Activated CD8-positive, alpha-beta memory T cell treated with anti-CD3 and anti-CD28 coated beads, Interleukin-2, amount 50 U/mL, for 48 hours (primary cell): ENCODE measurements at places on chromosomes 16 and 17.

DNA sequence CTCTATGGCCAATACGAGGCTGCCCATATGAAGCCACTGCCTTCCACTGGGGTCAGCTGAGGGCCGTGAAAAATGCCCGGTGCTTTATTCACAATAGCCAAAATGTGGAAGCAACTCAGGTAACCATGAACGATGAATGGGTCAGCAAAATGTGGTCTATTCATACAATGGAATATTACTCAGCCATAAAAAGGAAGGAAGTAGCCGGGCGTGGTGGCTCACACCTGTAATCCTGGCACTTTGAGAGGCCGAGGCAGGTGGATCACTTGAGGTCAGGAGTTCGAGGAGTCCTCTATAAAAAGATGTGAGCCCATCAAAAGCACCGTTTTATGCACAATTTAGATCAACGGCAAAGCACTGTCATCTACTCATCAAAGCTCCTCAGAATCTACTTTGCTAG is 5.2 kb upstream of the TRAP1 start:
- no peak for DNase-seq

GRCh38 chr16:82146556-82146955 is 23.5 kb downstream of the MPHOSPH6 start:
- no peak for DNase-seq

DNA sequence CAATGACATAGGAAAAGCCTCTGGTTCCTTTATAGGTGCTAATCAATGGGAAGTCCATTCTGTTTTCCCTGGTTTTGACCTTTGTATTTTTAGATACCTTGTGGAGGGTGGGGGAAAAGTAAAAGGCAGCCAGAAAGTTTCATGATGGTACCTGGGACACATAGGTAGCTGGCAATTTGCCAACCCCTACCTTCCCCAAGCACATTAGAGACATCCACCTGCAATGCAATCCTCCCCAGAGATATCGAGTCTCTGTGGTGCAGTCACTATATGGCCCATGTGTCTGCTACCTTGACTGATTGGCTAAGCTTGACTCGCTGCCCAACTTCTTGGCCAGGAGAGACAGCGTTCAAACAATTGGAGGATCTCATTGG is 86.4 kb downstream of the IRX3 start:
- DNase-seq, result no peak

GRCh38 chr16:52050418-52050817 is 496.5 kb downstream of the TOX3 start:
- no peak for DNase-seq

- DNase-seq, result no peak
Observed at GRCh38 chr16:2186505-2186904, 9.9 kb downstream of the CASKIN1 start.

DNA sequence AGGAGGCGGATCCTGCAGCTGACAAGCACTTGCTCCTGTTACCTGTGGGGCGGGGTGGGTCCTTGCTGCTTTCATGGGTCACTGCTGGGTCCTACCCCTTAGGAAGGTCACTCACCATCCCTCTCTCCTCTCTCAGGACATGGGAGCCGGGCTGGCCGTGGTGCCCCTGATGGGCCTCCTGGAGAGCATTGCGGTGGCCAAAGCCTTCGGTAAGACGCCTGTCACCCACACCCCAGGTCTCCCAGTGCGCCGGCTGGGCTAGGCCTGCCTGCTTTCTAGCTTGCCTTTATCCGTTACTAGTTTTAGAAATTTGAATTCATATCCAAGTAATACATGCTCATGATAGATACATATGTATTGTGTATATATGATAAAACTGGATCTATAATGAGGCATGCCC is 17.2 kb downstream of the SLC26A11 start:
- DNase-seq, result no peak

- no peak for DNase-seq
Observed at GRCh38 chr17:42590886-42591285, 13.4 kb upstream of the PSMC3IP start.

DNA sequence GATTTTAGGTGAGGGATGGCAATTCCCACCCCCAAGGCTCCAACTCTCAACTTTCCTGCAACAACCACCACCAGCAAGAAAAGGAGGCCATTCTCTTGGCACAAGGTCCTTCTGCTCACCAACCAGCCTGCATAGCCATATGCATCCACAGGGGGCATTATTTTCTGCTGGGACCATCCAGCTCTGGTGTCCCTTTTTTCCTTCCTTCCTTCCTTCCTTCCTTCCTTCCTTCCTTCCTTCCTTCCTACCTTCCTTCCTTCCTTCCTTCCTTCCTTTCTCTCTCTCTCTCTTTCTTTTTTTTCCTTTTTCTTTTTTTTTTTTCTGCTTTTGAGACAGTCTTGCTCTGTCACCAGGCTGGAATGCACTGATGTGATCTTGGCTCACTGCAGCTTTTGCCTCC is 21.1 kb upstream of the COX10 start:
- DNase-seq, result no peak

DNA sequence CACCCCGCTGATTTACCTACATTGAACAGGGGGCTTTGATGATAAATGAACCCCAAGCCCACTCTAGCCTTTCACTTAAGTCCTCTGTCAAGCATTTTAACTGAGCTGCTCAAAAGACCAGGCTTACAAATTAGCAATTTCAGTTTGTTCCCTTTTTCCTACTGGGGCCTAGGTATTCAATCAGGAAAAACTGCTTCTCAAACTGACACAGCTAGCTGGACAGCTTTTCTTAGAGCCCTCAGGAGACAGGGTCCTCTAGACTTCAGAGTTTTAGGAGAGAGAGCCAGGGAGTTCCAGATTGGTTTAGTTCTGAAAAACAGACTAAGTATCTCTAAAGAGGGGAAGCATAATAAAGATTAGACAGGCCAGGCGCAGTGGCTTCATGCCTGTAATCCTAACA is 6.2 kb upstream of the HEXIM2 start:
- DNase-seq, result no peak

DNA sequence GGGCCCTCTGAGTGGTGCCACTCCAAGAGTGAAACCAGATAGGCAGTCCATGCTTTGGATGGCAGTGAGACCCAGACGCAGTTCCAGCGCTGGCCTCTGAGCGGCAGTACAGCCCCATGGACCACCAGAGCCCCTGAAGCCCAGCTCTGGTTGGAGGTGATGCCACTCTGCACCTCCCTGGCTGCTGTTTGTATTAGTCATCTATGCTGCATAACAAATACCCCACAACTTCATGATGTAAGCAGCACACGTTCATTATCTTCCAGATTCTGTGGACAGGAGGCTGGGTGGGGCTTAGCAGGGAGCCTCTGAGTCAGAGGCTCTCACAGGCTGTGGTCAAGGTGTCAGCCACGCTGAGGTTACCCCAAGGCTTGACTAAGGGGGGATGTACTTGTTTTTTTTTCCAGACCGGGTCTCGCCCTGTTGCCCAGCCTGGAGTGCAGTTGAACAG is 5.1 kb upstream of the NME4 start:
- DNase-seq, result peak; percentile 94

GRCh38 chr17:58402047-58402446 is 15.3 kb downstream of the RNF43 start:
- no peak for DNase-seq
